ENCODE measurements at places on chromosomes 1 and 21.

DNA sequence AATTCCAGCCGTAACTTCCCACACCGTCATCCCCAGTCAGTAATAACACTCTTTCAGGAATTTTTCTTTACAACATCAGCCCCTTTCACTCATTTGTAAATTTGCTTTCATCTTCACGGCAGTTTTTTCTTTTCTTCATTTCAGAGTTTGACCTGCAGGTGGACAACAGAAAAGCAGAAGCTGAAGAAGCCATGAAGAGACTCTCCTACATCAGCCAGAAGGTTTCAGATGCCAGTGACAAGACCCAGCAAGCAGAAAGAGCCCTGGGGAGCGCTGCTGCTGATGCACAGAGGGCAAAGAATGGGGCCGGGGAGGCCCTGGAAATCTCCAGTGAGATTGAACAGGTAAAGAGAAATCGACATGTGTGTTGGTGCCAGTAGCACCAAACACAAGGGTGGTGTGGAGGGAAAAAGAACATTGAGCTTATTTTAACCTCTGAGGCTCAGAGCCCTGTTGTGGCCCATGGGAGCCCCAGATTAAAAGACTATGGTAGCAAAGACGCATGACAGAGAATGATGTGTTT, 53.2 kb downstream of the LAMC2 start:
- DNase-seq: no peak

DNA sequence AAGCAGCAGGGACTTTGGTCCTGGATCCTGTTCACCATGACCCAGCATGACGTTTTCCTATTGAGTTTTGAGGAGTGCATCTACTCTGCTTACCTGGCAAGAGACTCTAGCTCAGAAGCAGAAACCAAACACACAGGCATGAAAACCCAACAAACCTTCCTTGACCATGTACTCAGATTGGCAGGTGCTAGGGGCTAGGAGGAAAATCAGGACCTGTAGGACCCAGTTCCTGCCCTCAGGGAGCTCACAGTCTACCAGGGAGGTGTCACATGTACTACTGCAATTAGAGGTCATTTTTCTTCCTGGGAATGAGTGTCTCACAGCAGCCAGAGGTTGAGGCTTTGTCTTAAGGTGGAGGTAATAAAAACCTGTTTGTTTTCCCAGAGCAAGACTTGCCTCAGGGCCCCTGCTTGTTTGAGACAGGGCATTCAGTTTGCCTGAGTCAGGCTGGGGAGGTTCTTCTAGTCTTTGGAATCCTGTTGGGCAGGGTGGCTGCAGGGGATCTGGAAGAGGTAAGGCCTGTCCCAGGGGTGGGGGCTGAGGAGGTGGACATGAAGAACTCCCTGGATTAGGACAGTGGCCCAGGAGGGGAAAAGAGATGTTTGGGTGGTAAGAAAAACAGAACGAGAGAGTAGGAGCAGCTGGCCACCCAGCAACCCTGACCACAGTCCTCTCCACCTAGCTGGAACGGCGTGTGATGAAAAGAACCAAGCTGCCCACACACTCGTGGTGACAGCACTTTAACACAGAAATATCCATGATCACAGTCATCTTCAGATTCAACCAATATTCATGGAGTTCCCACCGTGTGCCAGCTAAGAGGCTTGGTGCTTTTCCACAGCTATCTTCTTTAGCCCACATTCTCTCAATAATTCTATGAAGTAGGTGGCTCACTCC, 30.8 kb downstream of the IER5 start:
- DNase-seq: no peak

- DNase-seq: peak; percentile 45
Observed at GRCh38 chr1:232306269-232306961, 323.5 kb downstream of the SIPA1L2 start.

DNA sequence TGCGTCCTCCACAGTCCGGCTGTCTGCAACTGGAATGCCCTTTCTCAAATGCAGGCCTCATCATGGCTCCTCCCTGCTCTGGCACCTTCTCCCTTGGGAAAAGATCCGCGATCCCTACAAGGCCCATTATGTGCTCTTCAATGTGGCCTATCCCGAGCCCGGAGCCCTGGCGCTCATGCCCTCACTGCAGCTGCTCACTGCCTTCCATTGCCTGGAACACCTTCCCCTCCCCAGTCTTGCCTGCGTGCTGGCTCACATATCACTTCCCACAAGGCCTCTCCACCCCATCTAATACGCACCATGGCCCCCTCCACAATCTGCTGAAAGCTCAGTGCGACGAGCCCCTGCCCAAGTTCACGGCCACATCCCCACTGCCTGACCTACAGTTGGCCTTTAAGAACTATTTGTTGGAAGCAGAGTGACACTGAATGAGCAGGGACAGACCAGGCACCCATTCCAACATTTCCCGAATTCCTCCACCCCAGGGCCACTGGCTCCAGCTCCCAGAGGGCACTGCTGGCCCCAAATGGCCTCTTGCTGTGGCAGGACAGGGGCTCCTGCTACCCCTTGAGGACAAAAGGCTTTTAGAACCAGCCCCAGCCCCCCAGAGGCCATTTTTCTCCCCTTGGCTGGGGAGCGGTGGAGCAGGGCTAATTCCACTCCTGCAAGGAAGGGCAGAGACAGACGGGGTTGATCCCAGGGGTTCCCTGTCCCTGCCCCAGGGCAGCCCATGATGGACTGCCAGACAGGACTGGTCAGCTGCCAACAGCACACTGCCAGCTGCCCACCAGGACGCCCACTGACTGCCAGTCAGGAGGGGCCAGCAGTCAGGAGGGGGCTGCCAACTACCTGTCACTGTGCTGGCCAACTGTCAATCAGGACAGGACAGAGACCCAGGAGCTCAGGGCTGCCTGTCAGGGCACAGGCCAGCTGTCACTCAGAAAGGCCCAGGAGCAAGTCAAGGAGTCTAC, 64.8 kb downstream of the DHRS3 start:
- DNase-seq: no peak

GRCh38 chr1:175078629-175079028, 11.0 kb downstream of the TNN start:
- no peak for DNase-seq

GRCh38 chr1:79737193-79737592, 730.7 kb upstream of the ADGRL4 start:
- DNase-seq: no peak

DNA sequence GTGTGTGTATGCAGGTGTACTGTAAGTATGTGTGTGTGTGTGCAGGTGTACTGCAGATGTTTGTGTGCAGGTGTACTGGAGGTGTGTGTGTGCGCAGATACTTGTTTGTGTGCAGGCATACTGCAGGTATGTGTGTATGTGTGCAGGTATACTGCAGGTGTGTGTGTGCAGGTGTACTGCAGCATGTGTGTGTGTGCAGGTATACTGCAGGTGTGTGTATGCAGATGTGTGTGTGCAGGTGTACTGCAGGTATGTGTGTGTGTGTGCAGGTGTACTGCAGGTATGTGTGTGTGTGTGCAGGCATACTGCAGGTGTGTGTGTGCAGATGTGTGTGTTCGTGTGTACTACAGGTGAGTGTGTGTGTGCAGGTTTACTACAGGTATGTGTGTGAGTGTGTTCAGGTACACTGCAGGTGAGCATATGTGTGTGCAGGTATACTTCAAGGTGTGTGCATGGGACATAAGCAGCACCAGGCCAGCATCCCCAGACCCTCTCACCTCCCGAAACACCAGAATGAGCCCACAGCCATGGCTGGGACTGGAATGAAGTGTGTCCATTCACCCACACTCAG, 97.5 kb downstream of the DMRTB1 start:
- DNase-seq: no peak

- no peak for DNase-seq
Observed at GRCh38 chr1:85078903-85079302, 30.6 kb upstream of the MCOLN3 start.

GRCh38 chr1:62516600-62516999, 79.8 kb downstream of the USP1 start:
- no peak for DNase-seq

DNA sequence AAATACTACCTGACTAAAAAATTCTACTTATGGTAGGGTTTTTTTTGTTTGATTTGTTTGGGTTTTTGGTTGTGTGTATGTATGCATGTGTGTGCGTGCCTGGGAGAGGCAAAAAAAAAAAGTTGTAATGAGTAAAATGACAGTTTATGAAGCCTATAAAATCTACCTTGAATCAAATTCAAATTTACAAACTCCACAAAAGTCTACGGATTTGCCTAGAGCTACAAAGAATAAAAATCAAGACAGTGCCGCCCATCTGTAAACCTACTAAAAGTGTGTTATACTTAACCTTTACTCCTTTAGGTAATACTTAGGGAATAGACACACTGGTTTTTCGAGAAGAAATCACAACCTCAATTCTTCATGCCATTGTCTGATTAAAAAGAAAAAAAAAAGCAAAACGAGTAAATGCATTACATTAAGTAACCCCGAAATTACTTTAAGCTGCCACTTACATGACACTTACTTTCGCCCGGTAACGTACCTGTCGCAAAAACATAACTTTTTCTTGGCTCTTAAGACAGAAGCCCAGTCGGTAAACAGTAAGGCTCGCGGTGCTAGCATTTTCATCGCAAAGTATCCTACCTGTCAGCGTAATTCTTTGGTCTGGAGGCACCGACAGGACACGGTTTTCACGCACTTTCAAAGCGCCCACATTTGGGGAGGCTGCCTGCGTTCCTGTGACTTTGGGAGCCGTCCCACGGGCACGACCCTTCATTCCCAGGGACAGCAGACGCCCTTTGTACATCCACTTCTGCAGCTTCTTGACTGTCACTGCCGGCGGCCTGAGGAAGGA, 951 bp downstream of the SYDE2 start:
- peak; percentile 7 for DNase-seq

- no peak for DNase-seq
Observed at GRCh38 chr1:240466509-240466908, 145.4 kb downstream of the GREM2 start.

DNA sequence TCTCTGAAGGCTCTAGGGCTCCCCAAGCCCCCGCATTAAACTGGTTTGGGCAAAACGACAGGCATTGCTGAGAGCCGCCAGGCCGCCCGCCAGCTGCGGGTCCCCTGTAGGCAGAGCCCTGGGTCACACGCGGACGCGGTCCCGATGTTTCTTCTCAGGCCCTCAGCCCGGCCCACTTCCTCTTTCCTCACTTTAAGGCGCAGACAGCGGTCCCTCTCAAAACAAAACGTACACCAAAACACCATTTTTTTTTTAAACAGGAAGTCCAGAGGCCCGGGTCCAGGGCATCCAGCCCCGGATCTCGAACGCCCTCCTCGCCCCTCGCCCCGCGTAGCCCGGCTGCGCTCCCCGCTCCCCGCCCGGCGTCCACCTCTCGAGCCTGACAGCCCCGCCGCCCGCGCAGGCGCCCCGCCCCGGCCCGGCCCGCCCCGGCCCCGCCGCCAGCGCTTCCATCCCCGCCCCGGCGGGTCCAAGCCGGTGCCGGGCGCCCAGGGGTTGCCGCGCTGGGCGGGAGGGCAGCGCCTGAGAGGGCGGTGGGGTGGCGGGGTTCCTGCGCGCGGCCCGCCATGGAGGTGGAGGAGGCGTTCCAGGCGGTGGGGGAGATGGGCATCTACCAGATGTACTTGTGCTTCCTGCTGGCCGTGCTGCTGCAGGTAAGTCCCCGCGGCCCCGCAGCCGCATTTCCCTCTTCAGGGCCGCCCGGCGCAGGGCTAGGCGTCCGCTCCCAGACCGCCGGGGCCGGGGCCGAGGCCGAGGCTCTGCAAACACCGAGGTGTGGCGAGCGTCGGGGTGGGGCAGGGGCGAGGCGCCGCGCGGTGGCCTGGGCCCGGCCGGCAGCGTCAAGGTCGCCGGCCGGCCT, at the start of gene SLC22A15:
Gene SLC22A15, plus strand, starts transcription at position 452 of the 859 bp plus-strand sequence. Its CDS starts 115 bp downstream, at position 567.
- DNase-seq: peak; percentile 33

GRCh38 chr1:116164150-116164549, 53.0 kb downstream of the MAB21L3 start:
- DNase-seq: no peak

DNA sequence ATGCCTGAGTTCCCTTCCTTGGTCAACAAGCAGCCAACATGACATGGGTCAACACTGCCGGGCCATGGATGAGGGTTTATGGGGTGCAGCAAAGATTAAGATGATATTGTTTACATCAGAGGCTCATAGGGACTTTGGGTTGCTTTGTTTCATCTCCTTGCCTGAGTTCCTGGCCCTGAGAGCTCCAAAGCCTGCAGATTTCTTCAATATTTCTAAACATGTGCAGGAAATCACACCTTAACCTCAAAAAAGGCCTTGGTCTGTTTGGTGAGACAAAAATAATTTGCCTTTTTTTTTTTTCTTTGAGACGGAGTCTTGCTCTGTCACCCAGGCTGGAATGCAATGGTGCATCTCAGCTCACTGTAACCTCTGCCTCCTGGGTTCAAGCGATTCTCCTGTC, 876 bp downstream of the SLAMF8 start:
- no peak for DNase-seq

DNA sequence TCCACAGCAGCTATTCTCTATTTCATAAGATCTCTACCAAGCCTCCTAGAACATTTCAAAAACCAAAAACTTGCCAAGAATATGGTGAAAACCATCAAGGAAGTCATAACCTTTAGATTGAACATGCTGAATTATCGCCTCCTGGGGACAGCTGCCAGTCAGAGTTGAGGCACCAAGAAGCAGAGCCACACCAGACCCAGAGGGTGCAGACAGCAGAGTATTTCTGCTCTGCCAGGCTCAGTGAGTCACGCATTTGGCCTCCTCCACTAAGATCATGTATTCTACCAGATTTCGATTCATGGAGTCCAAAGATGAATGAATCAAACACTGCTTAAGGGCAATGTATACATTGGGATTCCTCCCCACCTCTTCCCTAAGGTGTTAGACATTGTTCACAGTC, 2.1 kb downstream of the F3 start:
- DNase-seq: no peak

All from DMS 273 treated with DMSO at 0.1 percent for 48 hours (cell line).